ENCODE measurements at places on chromosomes 11 and 22.
A peak's percentile ranks its signal among the peaks of the same experiment; 100 is the strongest.

- no peak for DNase-seq
Measured at GRCh38 chr11:91981995-91982394, 242.6 kb upstream of the FAT3 start.

- DNase-seq, result no peak
Measured at GRCh38 chr11:31806928-31807798, 4.0 kb downstream of the PAX6 start.

- DNase-seq, result no peak
Measured at GRCh38 chr11:60064111-60064510, 7.6 kb downstream of the MS4A3 start.

- no peak for DNase-seq
Measured at GRCh38 chr22:30423301-30423958, 2.1 kb upstream of the MTFP1 start.

- no peak for DNase-seq
Measured at GRCh38 chr22:25148149-25148691, 51.4 kb upstream of the CRYBB3 start.

GRCh38 chr11:116366980-116367645 is 405.7 kb downstream of the BUD13 start:
- no peak for DNase-seq

- DNase-seq, result no peak
Measured at GRCh38 chr11:79525257-79525656, 84.4 kb upstream of the TENM4 start.

DNA sequence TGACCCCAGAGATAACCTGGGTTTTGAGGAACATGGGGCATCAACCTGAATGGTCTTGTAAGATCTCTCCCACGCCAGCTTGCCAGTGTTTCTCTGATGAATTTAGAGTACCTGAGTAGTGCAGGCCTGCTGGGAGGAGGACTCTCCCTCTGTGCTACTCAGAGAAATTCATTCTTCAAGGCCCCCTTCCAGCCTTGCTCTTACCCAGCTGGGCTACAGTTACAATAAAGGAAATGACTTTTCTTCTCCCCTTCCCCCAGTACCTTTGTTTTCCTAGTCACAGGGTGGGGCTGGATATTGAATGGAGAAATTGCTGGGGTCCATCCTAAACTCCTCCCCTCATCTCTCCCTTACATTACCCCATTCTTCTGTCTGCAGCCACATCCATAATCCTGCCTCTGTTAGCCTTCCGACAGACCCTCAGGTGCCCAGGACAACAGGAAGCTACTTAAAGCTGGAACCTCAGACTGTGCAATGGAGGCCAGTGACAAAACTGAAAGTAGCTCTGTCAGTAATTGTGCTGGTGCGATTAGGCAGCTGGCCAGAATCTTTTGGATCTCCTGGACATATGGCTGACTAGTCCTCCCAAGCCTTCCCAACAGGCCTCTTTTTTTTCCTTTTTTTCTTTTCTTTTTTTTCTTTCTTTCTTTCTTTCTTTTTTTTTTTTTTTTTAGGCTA is 17.4 kb downstream of the LIMK2 start:
- DNase-seq, result no peak

DNA sequence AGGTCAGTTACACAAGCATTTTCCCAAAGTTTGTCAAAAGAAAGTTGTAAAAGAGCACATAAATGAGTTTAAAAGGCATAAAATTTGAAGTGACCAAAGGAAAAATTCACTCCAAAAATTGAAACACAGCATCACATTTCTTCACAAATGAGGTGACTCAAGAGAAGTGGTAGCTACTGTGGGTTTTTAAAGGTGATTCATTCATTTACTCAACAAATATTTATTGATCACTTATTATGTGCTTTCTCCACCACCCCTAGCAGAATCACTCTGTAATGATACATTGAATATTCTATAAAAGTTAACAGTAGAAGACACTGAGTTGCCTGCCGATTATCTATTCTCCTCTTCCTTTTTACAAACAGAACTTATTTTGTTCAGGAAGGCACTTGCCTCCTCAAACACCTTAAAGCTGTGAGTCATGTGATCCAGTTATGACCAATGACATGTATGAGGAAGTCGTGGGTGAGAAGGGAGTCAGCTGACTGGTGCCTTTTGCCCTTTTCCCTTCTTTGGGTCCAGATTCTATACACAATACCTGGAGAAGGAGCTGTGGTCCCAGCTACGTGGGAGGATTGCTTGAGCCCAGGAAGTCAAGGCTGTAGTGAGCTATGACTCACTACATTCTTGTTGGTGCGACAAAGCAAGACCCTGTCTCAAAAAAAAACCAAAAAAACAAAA is 67.7 kb upstream of the CLNS1A start:
- DNase-seq, result no peak

DNA sequence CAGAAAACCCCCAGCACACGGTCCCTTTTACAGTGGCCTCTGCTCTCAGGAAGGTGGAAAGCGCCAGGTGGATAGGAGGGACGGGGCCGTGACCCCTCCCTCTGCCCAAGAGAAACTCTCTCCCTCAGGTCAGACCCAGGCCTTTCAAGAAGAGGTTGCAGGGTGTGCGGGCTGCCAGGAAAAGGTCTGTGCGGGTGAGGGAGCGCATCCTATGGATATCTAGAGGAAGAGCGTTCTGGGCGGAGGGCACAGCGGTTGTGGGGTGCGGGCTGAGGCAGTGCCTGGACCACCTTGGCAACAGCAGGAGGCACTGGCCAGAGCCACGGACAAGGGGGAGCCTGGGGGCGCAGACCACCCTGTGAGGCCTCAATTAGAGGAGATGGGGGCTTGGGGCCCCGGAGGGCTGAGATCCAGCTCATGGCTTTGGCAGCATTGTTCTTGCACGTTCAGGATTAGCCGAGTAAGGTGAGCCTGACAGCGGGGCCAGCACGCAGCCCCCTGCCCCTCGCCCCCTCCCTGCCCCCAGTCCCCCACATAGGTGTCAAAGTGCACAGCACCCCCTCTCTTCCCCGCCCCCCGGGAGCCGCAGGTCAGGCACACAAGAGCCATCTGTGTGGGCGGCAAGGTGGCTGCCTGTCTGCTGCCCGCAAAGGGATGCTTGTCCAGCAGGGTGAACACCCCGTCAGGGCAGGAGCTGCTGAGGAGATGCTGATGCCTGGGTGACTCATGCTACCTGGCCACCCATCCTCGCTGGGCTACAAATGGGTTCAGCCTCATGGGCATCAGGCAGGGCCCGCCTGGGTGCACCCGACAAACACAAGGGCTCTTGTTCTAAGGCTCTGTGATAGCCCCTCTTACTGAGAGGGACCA is 92.8 kb upstream of the KCNQ1OT1 start:
- DNase-seq, result peak; percentile 19

DNA sequence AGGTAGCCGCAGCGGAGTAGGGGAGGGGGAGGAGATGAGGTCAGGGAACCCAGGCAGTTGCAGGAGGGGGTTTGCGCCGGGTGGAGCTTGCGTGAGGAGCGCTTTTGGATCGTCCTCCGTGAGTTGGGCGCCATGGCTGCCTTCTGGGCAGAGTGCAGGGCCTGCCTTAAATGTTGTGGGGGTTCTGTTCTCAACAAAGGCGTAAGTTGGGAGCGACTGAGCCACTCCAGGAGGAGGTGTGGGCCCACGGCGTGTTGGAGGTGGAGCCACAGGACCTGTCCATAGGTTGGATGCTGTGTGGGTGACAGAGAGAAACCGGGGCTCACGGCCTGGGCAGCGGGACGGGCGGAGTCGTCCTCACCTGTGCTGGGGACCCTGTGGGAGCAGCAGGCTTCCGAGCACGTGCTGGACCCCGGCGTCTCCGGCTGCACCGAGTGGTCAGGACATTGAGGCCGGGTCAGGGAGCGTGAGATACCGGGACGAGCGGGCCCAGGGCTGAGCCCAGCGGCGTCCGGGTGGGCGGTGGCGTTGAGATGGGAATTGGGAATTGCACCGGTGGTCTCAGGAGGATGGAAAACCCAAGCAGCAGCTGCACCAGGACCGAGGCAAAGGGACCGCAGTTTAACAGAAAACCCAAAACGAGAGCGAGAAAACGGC is 977 bp upstream of the PGGHG start:
- peak; percentile 87 for DNase-seq

- peak; percentile 87 for DNase-seq
Measured at GRCh38 chr22:44729391-44730021, 22.9 kb upstream of the ARHGAP8 start.

DNA sequence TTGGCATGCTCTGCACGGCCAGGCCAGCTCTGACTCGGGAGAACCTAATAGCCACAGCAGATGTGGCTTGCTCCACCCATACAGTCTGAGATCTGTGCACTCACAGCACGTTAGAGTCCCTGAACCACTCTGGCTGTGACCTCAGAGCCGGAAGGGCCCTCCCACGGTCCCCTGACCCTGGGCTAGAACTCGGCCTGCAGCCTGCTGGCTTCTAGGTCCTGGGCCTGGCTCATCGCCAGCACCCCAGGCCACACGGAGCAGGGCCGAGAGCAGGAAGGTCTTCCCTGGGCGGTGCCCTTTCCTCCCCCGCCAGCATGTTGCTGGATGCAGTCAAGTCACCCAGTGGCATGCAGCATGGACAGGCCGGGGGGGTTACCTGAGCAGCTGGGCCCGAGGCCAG is 35.3 kb upstream of the TTLL12 start:
- DNase-seq, result peak; percentile 75

- no peak for DNase-seq
Measured at GRCh38 chr11:35166369-35167360, 27.7 kb downstream of the CD44 start.

DNA sequence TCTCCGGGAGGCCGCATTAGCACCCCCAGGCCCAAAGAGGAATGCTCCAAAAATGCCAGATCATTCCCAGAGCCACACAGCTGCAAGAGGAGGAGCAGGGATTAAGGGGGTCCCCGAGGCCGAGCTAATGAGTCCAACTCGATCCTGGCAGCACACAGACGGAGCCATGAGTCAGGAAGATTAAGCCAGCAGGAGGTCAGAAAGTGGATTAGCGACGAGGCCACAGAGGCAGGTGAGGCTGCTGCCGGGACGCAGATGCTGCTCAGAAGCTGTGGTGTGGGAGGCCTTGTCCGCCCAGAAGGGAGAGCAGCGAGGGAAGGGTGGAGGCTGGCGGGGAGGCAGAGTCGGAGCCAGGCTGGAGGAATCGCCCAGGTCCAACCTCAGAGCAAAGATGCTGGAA is 120.5 kb downstream of the SHANK2 start:
- DNase-seq, result peak; percentile 46

GRCh38 chr11:127340438-127340837 is 339.9 kb upstream of the KIRREL3 start:
- no peak for DNase-seq

DNA sequence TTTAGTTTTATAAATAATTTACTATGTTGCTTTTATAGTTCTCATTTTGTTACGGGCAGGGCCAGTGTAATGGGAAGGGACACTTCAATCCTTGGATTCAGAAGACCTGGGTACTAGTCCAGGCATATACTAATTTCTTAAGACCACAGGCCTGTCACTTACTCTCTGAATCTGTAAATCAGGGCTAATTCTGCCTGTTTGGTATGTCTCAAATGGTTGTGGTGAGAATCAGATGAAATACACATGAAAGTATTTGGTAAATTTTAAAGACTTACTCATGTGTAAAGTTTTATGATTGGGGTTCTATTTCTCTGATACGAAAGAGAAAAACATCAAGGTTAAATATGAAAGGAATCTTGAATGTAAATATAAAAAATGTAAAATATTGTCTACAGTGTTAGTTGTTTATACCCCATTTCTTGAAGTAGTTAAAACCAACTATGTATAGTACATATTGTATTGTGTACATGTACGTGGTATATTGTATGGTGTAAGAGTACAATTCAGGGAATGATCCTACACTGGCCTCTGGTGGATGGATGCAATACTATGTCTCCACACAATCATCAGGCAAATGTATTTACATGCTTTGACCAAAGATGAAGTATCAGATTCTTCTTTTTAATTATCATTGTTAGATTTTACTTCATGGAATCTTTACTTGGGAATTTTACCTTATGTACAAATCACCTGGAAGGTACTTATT is 24.5 kb upstream of the RAG2 start:
- no peak for DNase-seq

GRCh38 chr11:132704781-132705375 is 827.4 kb downstream of the OPCML start:
- DNase-seq, result no peak

GRCh38 chr22:36659762-36660509 is 43.6 kb downstream of the CACNG2 start:
- DNase-seq, result peak; percentile 83

DNA sequence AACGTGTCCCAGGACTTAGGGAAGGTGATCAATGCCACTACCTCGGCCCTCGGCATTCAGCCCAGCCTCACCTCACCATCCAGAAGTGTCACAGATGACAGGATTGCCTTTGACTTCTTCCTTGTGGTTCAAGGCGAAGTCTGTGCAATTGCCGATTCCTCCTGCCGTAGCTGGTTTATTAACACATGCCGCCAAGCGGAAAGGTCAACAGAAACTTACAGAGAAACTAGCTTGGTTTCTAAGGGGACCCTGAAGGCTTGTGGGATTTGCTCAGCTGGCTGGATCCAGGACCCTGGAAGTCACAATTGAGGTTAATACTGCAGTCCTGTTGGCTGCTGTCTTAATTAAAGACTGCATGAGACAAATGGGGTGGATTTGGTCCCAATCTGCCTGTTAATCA is 65.6 kb downstream of the SHANK2 start:
- DNase-seq, result peak; percentile 2

- no peak for DNase-seq
Measured at GRCh38 chr22:35601013-35601580, 16.0 kb downstream of the MB start.
